ENCODE measurements at places on chromosomes 6 and 20.

DNA sequence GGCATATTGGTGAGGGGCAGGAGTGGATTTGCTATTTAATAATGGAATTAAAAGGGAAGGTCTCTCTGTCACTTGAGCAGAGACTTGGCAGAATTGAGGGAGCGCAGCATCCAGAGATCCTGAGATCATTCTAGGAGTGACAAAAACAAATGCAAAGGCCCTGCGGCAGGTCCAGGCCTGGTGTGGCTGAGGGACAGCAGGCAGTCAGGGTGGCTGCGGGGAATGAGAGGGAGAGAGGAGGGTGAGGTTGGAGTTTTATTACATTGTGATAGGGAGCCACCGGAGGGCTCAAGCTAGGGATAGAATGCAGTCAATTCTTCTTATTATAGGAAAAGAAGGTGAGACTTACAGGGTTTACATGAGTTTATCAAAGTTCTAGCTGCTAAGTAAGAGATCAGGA lies 59.5 kb upstream of the PBOV1 start:
- no peak for DNase-seq

GRCh38 chr20:50590348-50590664 lies 80.1 kb downstream of the PTPN1 start:
- no peak for DNase-seq

DNA sequence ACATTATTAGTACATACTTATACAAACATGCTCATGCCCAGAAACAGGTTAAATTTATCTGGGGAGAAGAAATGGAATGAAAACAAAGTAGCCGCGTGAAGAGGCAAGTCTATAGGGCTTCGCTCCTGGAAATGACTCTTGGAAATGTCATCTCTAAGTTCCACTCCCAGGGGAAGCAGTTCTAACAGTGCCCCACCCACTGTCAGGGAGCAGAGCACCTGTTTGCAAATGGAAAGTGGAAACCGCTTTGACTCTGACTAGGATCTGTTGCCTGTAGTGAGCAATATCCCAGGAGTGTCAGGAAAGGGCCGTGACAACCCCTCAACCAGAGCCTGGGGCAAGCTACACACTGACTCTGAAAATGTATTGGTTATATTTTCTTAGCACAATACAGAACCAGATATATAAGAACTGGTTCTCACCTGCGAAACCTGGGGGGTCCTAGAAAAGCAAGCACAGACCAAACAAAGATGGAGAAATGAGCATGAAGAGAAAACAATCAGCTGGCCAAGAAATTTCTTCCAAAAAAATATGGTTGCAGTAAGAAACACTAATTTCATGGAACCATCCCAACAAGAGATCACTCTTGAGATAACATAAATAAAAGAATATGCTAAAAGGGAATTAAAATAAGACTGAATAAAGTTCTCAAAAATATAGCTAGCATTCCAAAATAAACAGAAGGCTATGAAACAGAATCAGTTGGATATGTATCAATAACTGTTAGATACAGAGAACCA lies 47.5 kb upstream of the CRISP1 start:
- DNase-seq: no peak

GRCh38 chr20:4920131-4920530 lies 81.2 kb downstream of the SLC23A2 start:
- DNase-seq: no peak

GRCh38 chr6:159904497-159904911 lies 13.7 kb downstream of the MAS1 start:
- DNase-seq: no peak

- no peak for DNase-seq
Measured at GRCh38 chr6:158565122-158565429, 5.2 kb downstream of the TMEM181 start.
